ENCODE measurements at places on chromosomes 2 and 18. TPM values are rescaled to one million over a fixed set of nuclear protein-coding genes. Genes with fewer than 3 reads are reported as not detected.
A peak's percentile ranks its signal among the peaks of the same experiment; 100 is the strongest.

DNA sequence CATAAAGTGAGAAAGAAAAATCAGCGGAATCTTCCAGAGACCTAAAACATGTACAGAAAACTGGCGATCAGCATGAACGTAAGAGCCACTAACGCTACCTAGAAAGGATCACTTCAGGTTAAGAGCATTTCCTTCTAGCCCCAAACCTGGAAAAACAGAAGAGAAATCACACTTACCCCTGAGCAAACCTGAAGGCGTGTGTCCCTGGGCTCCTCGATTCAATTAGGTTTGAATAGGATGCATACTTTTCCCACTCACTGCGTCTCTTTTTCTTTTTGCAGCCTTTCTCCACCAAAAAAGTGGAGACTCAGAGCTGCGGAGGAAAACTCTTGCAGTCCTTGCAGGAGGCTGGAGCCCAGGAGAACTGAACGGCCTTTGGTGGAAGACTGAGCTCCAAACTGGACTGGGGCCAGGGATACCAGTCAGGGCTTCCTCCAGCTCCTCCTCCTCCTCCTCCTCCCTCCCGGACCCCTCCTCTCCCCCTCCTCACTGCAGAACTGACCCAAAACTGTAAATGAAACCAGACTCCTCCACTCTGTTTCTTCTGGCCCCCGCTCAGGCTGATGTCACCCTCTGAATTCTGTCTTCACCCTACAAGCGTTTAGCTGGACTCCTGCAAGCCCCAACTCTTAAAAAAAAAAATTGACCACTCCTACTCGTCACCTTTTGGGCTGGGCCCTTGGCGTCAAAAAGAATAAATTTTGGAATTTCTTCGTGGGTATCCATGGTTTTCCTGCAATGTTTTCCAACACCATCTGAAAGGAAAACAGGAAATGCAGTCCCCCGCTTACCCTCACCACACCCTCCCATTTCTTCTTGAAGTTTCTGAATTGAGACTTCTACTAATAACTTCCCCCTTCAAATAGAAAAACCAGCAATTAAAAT, at the start of gene COL6A3:
COL6A3 (minus strand) TSS at position 388 of the 885 bp plus-strand sequence. CDS start 17,347 bp downstream, outside the sequence.
- H3K4me1 ChIP-seq: no peaks in the 10 kb centered on the region
- no peak within 1 kb of the TSS for H3K27ac ChIP-seq
- no peaks in the 10 kb centered on the region for H3K27me3 ChIP-seq

COA5 gene
- total RNA-seq: 31.1 TPM

PRKAG3 gene
- 0.19 TPM for total RNA-seq

SERPINB4 gene
- not detected for total RNA-seq

FOXD4L1 gene
- 0.27 TPM for total RNA-seq

GRCh38 chr2:59578349-59578748, 975.1 kb downstream of the BCL11A start:
- no peak for DNase-seq
- no peaks in the 10 kb centered on the region for H3K36me3 ChIP-seq

GRCh38 chr2:218890369-218890768, 9.7 kb downstream of the WNT10A start:
- H3K4me3 ChIP-seq: no peak overlapping the region
- no peaks in the 10 kb centered on the region for H3K36me3 ChIP-seq
- H3K27ac ChIP-seq: no peak overlapping the region
- DNase-seq: no peak

MDH1B gene
- 0.29 TPM for total RNA-seq

DNA sequence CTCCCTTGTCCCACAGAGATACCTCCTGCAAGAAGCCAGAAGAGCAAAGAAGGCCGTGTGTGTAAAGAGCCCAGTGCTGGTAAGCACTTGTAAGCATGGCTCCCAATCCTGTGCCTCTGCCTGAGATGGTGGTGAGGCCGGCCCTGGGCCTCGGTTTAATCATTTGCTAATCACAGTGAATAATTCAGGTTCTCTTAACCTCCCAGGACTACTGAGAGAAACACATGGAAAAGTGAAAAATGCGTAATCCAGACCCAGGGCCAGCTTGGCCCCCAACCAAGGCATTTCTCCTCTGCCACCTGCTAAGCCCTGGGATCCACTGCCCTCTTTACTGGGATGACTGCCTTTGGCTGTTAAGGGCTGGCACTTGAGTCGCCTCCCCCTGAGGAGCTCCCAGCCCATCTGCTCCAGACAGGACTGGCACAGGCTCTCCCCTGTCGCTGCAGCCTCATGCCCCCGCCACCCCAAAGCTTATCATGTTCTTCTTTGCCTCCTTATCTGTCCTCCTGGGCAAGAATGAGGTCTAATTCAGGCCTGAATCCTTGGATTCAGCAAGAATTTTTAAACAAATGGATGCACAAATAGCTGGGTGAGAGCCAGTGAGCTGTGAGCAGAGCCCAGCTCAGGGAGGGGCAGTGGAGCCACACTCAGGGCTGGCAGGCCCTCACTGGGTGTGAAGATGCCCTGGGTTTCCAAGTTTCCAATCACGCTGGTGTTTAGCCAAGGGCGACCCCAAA, 193.9 kb upstream of the HS6ST1 start:
- peak; percentile 55 for DNase-seq
- H3K4me1 ChIP-seq: no peaks in the 10 kb centered on the region
- H3K4me3 ChIP-seq: no peak overlapping the region
- no peak overlapping the region for H3K27ac ChIP-seq

- no peak overlapping the region for H3K4me3 ChIP-seq
- H3K36me3 ChIP-seq: no peaks in the 10 kb centered on the region
- no peak overlapping the region for H3K27ac ChIP-seq
- H3K4me1 ChIP-seq: no peaks in the 10 kb centered on the region
Measured at GRCh38 chr18:31050635-31051034, 8.1 kb upstream of the DSC3 start.

DNA sequence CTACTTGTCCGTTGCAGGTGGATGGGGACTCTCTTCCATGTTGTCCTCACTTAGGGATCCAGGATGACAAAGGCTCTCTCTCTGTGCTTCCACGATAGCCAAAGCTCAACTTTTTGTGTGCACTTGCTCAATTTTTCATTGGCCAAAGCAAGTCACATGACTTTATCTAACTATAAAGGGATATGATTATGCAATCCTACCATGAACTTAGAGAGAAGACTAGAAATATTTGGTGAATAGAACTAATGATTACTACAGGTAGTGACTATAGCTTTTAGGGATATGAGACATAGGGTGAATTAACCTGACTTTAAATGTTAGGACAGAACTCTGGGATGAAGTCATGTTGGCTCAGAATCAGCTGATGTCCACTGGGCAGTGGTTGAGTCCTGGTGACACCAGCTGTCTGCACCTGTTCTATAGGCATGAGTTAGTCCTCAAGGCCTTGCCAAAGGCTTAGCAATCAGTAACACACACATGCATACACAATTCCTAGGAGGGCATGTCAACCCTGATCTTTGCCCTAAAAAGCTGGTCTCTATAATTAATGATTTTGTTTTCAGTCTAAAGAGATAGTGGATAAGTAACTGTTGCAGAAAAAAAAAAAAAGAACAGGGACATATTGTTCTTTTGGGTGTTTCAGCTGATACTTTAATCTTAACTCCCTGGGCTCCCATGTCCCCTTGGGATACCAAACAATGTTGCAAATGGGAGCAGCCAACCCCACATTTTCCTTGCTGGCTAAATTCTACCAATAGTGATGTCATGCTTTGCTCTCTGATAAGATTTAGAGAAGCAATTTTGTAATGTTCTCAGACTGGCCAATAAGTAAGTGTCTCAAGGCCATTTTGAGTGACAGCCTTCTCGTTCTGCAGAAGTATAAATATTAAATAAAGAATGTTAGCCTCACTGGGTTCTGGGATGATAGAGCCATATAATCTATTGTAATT, 12.5 kb upstream of the HK2 start:
- H3K4me1 ChIP-seq: no peaks in the 10 kb centered on the region
- H3K27me3 ChIP-seq: no peaks in the 10 kb centered on the region
- no peak overlapping the region for H3K4me3 ChIP-seq
- H3K36me3 ChIP-seq: no peaks in the 10 kb centered on the region

IL1RN gene
- total RNA-seq: 7.1 TPM

GRCh38 chr2:174776675-174777074, 12.4 kb upstream of the CHRNA1 start:
- H3K27me3 ChIP-seq: no peaks in the 10 kb centered on the region
- H3K4me1 ChIP-seq: no peaks in the 10 kb centered on the region
- no peak overlapping the region for H3K27ac ChIP-seq

GRCh38 chr2:164015328-164016123, 279.7 kb upstream of the FIGN start:
- no peak overlapping the region for H3K27ac ChIP-seq
- no peak overlapping the region for H3K4me3 ChIP-seq
- no peaks in the 10 kb centered on the region for H3K36me3 ChIP-seq
- H3K27me3 ChIP-seq: no peaks in the 10 kb centered on the region

- H3K36me3 ChIP-seq: no peaks in the 10 kb centered on the region
- no peak overlapping the region for H3K4me3 ChIP-seq
- no peaks in the 10 kb centered on the region for H3K4me1 ChIP-seq
- DNase-seq: no peak
- H3K27me3 ChIP-seq: no peaks in the 10 kb centered on the region
Measured at GRCh38 chr18:10291568-10291981, 162.9 kb upstream of the APCDD1 start.

GRCh38 chr2:43038034-43038695, 188.2 kb downstream of the ZFP36L2 start:
- no peaks in the 10 kb centered on the region for H3K36me3 ChIP-seq
- no peaks in the 10 kb centered on the region for H3K27me3 ChIP-seq
- H3K4me3 ChIP-seq: no peak overlapping the region
- peak; percentile 78 for DNase-seq
- H3K27ac ChIP-seq: no peak overlapping the region

GRCh38 chr2:173357346-173357745, 2.7 kb downstream of the CDCA7 start:
- H3K4me1 ChIP-seq: no peaks in the 10 kb centered on the region
- H3K4me3 ChIP-seq: no peak overlapping the region
- DNase-seq: no peak
- H3K27me3 ChIP-seq: no peaks in the 10 kb centered on the region

BCL2 gene
- 25.4 TPM for total RNA-seq

DNA sequence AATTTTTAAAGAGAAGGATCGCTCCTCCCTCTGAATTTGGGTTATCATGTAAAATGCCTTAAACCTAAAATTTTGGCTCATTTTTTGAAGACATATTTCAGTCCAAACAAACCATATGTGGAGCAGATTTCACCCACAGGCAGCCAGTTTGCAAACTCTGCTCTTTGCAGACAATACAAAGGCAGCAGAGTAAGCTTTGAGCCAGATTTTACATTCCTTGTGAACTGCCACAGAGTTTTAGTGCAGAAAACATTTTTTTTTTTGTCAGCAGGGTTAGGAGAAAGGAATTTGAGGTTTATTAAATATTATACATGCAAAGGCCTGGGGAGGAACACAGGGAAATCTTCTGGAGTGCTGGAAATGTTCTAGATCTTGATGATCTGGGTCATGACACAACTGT, 171.9 kb upstream of the FN1 start:
- H3K27ac ChIP-seq: no peak overlapping the region
- no peaks in the 10 kb centered on the region for H3K36me3 ChIP-seq
- H3K4me1 ChIP-seq: no peaks in the 10 kb centered on the region
- H3K27me3 ChIP-seq: no peaks in the 10 kb centered on the region

DNA sequence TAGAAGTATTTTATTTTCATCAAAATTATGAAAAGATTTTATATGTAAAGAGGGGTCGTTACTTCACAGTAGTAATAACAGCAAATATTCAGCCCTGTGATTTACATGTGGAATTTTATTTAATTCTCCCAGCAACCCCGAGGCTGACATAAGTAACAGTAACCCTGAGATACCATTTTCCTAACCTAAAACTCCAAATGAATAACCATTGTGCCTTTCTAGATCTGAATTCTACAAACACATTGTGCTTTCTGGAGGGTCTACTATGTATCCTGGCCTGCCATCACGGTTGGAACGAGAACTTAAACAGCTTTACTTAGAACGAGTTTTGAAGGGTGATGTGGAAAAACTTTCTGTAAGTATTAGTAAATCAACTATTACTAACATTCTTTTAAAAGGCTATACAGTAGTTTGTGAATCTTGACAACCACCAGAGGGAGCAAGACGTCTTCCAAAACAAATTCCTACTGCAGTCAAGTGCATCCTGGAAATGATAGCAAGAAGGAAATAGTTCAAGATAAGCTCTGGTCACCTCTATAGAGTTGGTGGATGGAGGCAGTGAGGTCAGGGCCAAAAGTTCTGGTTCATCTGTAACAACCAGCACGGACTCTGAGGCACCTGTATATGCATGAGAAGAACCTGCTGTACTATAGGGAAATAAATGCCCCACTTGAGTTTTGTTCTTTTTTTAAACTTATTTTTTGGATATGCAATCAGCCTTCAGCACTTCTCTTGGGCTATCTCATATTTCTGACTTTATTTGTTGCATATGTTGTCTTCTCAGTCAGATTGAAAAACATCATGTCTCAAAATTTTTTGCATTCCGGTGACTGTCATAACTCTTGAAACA, 37.4 kb downstream of the ACTR2 start:
- H3K4me1 ChIP-seq: no peaks in the 10 kb centered on the region
- no peak overlapping the region for H3K27ac ChIP-seq
- H3K36me3 ChIP-seq: no peaks in the 10 kb centered on the region
- no peaks in the 10 kb centered on the region for H3K27me3 ChIP-seq
- no peak overlapping the region for H3K4me3 ChIP-seq
- no peak for DNase-seq

PSMA8 gene
- not detected for total RNA-seq

DNA sequence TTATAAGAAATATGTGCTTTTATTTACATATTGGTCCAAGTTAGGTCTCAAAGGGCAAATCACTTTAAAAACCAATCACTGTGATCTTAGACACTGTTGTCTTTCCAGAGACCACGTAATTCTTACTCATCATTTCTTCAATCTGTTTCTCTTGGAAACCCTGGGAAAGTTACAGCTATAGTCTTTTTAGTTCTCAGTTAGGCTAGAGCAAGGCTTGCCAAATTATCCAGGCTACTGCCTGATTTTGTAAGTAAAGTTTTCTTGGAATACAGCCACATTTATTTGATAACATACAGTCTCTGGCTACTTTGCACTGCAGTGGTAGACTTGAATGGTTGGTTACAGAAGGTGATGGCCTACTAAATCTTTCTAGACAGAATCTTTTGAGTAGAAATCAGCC, 106.0 kb downstream of the KIAA1328 start:
- no peaks in the 10 kb centered on the region for H3K27me3 ChIP-seq
- DNase-seq: no peak
- no peaks in the 10 kb centered on the region for H3K36me3 ChIP-seq
- H3K27ac ChIP-seq: no peak overlapping the region

CRYGD gene
- not detected for total RNA-seq

DNA sequence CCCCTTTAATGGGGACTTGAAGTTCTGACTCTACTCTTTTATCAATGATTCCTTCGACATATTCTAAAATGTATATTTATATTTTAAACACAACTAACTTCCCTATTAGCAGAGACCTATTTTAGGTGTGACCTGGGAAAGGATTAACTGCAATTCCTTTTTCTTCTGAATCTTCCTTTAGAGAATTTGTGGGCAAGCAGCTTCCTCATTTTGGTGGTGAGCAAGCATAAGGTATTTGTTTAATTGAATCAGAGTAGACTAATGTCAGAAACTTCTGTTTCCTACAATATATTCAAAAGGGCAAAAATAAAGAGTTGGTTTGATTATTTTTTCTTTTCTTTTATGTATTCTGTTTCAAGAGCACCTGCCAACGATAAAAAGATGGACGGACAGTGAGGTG, 237.0 kb downstream of the IKZF2 start:
- H3K4me1 ChIP-seq: no peaks in the 10 kb centered on the region
- no peaks in the 10 kb centered on the region for H3K36me3 ChIP-seq
- no peak overlapping the region for H3K27ac ChIP-seq
- no peak overlapping the region for H3K4me3 ChIP-seq
- H3K27me3 ChIP-seq: no peaks in the 10 kb centered on the region

GRCh38 chr18:28504066-28504465, 327.1 kb upstream of the CDH2 start:
- H3K4me3 ChIP-seq: no peak overlapping the region
- no peaks in the 10 kb centered on the region for H3K27me3 ChIP-seq
- no peaks in the 10 kb centered on the region for H3K36me3 ChIP-seq
- no peak for DNase-seq
- H3K4me1 ChIP-seq: no peaks in the 10 kb centered on the region

Data from aorta (tissue), 5 donors.